NCI-H69 (cell line): ENCODE measurements at places on chromosomes 6 and 20.

DNA sequence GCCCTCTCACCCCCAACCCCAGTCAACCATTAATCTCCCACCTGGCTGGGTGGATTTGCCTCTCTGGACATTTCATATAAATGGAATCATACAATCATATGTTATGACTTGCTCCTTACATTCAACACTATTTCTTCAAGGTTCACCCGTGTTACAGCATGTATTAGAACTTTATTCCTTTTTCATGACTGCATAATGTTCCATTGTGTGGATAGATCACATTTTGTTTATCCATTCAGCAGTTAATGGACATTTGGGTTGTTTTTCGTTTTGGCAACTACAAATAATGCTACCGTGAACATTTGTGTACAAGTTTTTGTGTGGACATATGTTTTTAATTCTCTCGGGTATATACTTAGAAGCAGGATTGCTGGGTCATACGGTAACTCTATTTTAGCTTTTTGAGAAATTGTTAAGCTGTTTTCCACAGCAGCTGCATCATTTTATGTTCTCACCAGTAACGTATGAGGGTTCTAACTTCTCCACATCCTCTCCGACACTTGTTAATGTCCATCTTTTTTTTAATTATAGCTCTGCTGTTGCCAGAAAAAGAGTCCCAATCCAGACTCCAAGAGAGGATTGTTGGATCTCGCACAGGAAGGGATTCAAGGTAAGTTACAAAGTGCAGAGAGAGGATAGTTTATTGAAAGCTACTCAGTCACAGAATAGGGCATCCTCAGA is 15.9 kb upstream of the BNIP5 start:
- DNase-seq = no peak

- DNase-seq = no peak
Observed at GRCh38 chr6:53737746-53738145, 57.1 kb upstream of the LRRC1 start.

DNA sequence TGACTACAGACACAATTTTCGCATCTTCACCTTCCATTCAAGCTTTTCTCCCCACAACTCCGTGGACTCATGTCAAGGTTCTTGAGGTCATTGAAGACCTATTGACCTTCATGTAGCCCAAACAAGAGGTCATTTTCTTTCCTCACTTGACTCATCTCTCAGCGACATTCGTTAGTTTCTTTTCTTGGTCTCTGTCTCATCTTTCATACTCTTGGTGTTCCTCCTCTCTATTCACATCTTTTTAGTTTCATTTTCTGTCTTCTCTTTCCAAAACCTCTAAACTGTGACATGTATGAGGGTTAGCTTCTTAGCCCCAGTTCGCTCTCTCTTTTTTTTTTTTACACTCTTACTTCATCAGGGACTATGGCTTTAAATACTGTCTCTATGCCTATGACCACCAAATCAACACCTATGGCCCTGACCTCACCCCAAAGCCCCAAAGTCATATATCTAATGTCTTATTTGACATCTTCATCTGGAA is 128.6 kb upstream of the BACH2 start:
- no peak for DNase-seq

GRCh38 chr20:41734506-41734945 is 116.3 kb upstream of the CHD6 start:
- DNase-seq = peak; percentile 48

DNA sequence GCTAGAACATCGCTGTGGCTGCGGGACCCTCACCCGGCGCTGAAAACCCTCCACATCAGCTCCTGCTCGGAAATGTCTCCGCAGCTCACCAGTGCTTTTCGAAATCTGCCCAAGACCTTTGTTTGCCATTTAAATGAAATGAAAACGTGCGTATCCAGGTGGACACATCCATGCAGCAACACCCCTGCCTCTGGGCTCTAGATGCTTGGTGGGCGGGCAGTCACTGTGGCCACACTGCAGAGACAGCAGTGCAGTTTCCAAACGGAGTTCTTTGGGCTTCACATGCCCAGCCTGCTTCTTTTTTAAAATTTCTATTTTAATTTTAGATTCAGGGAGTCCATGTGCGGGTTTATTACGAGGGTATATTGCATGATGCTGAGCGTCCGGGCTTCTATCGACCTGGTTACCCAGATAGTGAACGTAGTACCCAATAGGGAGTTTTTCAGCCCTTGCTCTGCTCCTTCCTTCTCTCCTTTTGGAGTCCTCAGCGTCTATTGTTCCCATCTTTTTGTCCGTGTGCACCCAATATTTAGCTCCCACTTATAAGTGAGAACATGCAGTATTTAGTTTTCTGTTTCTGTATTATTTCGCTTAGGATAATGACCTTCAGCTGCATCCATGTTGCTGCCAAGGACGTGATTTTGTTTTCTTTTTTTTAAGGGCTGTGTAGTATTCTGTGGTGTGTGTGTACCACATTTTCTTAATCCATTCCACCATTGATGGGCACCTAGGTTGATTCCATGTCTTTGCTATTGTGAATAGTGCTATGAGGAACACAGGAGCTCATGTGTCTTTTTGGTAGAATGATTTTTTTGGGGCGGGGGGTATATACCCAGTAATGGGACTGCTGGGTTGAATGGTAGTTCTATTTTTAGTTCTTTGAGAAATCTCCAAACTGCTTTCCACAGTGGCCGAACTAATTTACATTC is 4.8 kb upstream of the TUBB2B start:
- peak; percentile 82 for DNase-seq

DNA sequence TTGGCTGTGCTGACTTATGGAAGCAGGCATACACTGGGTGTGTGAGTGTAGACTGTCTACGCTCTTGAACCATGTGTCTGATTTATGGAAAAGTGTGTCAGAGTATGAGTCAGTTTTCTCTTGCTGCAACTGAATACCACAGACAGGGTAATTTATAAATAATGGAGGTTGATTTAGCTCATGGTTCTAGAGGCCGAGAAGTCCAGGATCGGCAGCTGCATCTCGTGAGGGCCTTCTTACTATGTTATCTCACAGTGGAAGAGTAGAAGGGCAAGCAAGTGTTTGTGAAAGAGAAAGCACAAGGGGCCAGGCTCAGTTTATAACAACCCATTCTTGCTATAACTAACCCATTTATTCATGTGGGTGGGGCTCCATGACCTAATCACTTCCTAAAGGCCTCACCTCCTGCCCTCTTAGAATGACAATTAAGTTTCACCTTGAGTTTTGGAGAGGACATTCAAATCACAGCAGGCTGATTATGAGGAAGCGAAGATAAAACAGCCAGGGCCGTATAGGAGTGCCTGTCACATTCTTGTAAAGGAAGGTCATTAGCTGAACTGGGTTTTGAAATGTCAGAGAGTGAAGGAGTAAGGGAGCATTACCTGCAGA is 6.7 kb downstream of the GPR31 start:
- no peak for DNase-seq

- DNase-seq = peak; percentile 20
Observed at GRCh38 chr20:15555913-15556312, 1017.3 kb downstream of the KIF16B start.

GRCh38 chr6:69812746-69813427 is 16.1 kb upstream of the LMBRD1 start:
- DNase-seq = peak; percentile 21

- DNase-seq = peak; percentile 82
Observed at GRCh38 chr20:47574616-47575364, 73.1 kb downstream of the NCOA3 start.

DNA sequence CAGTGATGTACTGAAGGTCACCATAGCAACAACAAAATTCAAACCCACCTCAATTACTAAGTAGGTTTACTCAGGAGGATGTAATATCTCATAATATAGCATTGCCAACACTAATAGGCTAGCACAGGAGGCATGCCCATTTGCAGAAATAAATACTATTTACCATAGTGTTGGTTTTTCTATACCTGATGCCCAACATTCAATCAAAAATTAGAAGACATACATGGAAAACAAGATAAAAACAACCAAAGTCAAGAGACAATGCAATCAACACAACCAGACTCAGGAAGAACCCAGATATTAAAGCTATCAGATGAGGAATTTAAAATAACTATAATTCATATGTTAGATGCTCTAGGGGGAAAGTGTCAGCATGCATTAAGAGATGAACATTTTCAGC is 14.3 kb upstream of the TXNDC5 start:
- no peak for DNase-seq

DNA sequence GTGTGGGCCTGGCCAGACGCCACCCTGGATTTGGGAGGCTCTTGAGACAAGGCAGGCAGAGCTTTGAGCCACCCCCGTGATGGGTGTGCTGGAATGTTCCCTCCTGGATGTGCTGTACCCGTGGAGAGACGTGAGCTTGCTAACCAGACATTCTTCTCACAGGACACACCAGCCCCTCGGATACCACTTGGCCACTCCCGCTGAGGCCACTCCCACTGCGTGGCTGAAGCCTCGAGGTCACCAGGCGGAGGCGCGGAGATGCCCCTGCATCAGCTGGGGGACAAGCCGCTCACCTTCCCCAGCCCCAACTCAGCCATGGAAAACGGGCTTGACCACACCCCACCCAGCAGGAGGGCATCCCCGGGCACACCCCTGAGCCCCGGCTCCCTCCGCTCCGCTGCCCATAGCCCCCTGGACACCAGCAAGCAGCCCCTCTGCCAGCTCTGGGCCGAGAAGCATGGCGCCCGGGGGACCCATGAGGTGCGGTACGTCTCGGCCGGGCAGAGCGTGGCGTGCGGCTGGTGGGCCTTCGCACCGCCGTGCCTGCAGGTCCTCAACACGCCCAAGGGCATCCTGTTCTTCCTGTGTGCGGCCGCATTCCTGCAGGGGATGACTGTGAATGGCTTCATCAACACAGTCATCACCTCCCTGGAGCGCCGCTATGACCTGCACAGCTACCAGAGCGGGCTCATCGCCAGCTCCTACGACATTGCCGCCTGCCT is 14.1 kb downstream of the SLCO4A1 start:
- DNase-seq = no peak
